ENCODE measurements at places on chromosomes 3 and 15.

DNA sequence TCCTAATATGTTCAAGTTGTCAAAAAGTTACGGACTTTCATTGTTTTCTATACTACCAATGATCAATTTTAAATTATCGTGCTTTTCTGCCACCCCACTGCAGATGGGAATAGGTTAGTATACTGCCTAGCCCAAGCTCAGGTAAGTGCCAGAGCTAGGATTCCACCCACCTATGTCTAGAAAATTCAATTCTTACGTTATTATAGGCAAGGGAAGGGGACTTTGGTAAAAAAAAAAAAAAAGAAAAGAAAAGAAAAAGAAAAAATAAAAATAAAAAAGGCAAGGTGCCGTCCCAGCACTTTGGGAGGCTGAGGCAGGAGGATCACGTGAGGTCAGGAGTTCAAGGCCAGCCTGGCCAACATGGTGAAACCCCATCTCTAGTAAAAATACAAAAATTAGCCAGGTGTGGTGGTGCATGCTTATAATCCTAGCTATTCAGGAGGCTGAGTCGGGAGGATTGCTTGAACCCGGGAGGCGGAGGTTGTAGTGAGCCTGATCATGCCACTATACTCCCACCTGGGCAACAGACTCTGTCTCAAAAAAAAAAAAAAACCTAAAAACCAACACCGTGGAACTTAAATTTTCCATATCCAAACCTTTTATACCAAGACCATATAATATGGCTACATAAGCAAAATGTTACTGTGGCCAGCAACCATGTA lies 1.3 kb downstream of the RPL22L1 start:
- no peak for DNase-seq

DNA sequence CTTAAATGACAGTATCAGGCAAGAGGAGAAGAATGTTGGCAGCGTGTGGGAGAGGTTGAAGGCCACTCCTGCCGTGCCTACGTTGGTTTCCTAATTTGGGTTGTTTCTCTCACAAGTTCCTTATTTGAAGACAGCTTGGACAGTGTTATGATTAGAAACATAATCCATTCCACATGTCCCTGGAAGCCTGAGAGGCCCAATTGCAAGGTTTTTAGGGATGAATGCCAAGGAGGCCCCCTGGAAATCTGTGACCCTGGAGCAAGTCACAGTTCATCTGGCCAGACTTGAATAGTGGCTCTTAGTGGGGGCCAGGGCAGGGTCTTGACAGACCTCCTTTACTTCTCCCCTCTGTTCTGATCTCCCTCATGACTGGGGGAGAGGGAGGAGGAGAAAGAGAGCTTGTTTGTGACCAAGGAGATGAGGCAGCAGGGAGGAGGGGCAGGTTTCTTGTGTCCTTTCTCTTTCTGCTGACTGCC lies 584.4 kb upstream of the TBL1XR1 start:
- no peak for DNase-seq

- DNase-seq, result no peak
These were observed 450.8 kb upstream of the NAALADL2 start for GRCh38 chr3:174408310-174408709.

GRCh38 chr15:80988148-80988796 lies 1.3 kb downstream of the MESD start:
- no peak for DNase-seq

DNA sequence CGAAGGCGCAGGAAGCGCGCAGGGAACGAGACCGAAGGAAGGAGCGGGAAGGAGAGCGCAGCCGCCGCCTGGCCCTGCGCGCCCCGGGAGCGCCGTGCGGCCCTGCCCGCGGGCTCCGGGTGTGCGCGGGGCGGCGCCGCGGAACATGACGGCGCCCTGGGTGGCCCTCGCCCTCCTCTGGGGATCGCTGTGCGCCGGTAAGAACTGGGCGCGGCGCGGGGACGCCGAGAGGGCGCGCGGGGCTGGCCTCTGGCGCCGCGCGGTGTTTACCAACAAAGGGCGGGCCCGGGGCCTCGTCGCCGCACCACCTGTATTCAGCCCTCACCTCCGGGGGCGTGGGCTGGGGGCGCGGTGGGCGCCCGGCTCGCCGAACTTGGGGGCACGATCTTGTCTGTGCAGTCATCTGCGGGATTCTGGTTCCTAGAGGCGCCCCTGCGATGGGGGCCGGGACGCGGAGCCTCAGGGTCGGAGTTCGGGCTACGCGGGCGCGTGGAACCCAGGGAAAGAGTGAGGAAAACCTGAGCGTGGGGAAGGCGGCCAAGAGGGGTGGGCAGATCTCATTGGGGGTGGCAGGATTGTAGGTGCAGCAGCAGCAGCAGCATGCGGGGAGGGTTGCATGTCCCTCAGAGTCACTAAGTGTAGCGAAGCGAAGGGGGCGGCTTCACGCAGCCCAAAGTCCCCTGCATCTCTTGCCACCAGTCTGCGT lies 641 bp downstream of the ACVR2B start:
- no peak for DNase-seq

- no peak for DNase-seq
These were observed 2.3 kb upstream of the DLL4 start for GRCh38 chr15:40926659-40927494.

- DNase-seq, result no peak
These were observed 112.7 kb downstream of the RAB11A start for GRCh38 chr15:65981837-65982626.

All from iPS DF 19.7 (cell line).